ENCODE measurements at places on chromosomes 2 and 18.

- no peak for DNase-seq
Observed at GRCh38 chr2:26534865-26535662, 57.1 kb upstream of the OTOF start.

- no peak for DNase-seq
Observed at GRCh38 chr18:25915907-25916306, 174.5 kb downstream of the SS18 start.

DNA sequence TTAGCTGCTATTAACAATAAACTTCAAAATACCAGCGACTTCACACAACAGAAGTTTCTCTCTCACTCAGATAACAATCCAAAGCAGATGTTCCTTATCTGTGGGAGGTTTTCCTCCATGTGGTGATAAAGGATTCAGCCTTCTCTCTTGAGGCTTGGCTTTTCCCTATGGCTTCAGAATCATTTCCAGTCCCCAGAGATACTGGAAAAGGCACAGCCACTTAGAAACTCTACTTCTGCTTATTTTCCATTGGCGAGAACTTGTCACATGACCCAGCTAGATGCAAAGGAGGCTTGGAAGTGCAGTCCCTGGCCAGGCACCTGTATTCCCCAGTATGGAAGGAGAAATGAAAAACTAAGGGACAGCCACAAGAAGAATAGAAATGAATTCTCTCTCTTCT is 344.8 kb downstream of the MTX2 start:
- no peak for DNase-seq

DNA sequence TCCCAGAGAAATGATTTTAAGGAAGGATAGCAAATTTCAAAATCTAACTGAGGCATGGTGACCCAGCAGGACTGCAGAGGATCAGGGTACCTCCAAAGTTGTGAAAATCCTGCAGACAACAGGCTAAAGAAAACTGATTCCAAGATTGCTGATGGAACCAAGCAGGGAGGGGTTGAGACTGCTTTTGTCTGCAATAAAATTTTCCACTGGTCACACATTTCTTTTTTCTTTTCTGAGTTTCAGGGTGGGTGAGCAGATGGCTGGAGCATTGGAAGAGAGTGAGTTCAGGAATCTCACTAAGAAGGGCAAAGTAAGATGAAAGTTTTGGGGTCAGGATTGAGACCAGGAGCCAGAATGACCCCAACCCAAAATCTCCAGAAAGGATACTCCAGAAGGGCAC is 321.0 kb downstream of the TNS1 start:
- no peak for DNase-seq

- DNase-seq: no peak
Observed at GRCh38 chr18:79019881-79020280, 40.3 kb downstream of the SALL3 start.

GRCh38 chr2:50102383-50102782 is 929.5 kb downstream of the NRXN1 start:
- DNase-seq: no peak

GRCh38 chr18:76805221-76805620 is 17.1 kb upstream of the ZNF236 start:
- DNase-seq: no peak

DNA sequence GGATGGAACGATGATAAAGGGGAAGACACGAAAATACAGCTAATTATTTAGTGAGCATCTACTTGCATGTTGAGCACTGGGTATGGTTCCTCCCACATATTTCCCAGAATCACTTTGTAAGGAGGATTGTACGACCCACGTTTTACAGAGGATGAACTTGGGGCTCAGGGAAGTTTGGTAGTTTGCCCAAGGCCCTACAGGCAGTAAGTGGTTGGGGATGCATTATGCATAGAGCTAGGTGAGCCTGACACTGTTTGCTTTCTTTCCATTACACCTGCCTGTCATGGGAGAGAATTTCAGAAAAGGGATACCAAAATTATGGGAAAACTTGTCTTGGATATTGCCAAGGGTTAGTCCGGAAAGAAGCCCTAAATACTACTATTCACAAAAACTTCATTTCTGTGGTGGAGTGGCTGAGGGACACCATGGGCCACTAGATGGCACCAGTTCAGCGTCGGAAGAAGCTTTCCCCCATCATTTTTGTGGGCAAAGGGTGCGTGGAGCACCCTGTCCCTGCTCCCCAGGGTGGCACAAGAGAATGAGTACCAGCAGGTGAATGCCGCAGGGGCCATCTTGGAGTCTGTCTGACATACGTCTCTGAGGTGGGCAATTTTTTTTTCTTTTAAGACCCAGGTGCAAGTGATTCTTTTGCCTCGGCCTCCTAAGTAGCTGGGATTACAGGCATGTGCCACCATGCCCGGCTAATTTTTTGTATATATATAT is 23.5 kb upstream of the C18orf32 start:
- peak; percentile 58 for DNase-seq

GRCh38 chr2:85243101-85244072 is 84.4 kb downstream of the TGOLN2 start:
- DNase-seq: peak; percentile 35

DNA sequence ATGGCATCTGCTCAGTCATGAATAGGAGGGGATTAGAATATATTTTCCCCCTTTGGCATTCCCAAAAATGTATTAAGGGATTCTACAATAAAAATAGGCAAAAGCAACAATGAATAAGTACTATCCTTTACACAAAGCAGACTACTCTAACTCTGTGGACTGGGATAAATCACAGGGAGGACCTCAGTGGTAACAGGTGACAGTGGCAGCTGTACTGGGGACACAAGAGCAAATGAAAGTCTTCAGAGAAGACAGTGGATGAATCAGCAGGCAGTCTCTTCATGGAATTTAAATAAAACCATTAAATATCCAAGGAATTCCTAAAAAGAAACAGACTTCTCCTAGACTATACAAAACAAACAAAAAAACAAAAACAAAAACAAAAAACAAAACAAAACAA is 4.8 kb downstream of the CDH7 start:
- DNase-seq: no peak

DNA sequence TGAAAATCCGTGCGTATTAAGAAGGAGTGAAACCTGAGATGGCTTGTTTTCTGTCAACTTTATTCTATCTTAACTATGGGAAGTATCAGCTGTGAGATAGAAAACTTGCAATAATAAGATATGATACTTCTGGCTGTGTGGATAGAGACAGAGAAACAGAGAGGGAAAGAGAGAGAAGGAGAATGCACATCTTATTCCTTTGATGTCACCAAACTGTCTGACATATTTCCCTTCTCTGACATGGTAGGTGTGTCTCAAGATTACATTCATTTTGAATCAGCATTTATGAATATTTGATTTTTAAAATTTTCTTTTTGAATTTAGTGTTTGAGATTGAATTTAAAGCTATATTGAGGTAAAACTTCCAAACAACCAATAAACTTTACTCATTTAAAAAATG is 69.4 kb downstream of the CDC42EP3 start:
- no peak for DNase-seq

DNA sequence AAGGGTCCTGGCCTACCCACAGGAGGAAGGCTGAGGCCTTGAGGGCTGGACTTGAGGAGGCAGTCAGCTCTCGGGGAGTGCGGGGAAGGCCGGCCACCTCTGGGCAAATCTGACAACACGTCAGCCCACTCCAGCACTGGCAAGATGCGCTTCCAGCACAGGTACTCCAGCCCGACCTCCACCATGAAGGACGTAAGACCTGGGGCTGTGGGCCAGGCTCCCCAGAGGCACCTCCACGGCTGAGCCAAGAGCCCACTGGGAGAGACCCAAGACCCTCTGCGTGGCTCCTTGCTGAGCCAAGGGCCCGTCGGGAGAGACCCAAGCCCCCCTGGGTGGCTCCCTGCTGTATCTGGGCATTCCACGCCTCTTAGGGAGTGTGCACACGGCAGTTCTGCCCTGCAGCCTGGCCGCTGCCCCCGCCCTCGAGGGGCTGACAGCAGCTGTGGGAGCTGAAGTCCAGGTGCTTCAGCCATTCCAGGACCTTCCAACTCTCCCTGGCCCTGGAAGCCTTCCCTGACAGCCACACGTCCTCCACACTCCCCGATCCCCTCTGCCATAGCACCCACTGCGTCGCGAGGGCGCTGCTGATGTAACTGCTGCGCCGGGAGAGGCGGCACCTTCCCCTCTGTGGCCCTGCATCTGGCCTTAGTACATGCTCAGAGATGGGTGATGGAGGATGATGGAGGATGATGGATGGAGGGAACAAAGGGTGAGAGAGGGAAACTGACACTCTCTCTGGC is 50.2 kb downstream of the BIN1 start:
- no peak for DNase-seq

GRCh38 chr2:42743659-42743990 is 20.3 kb downstream of the OXER1 start:
- DNase-seq: no peak

- no peak for DNase-seq
Observed at GRCh38 chr2:69196327-69197117, 183.5 kb downstream of the ANTXR1 start.

- no peak for DNase-seq
Observed at GRCh38 chr2:120867290-120868241, 131.9 kb downstream of the GLI2 start.

GRCh38 chr2:214503568-214503967 is 92.7 kb downstream of the VWC2L start:
- no peak for DNase-seq

GRCh38 chr18:43590182-43590903 is 313.1 kb upstream of the SYT4 start:
- no peak for DNase-seq

GRCh38 chr2:216695401-216695821 is at the start of gene IGFBP5:
Gene IGFBP5 (minus strand): TSS chr2:216695549. CDS start chr2:216694775, 774 bp downstream.
- DNase-seq: no peak

- no peak for DNase-seq
Observed at GRCh38 chr2:58127111-58127510, 80.5 kb downstream of the VRK2 start.

GRCh38 chr2:235483313-235483712 is 10.5 kb upstream of the AGAP1 start:
- DNase-seq: no peak

- no peak for DNase-seq
Observed at GRCh38 chr2:189899101-189899500, 114.9 kb downstream of the PMS1 start.

DNA sequence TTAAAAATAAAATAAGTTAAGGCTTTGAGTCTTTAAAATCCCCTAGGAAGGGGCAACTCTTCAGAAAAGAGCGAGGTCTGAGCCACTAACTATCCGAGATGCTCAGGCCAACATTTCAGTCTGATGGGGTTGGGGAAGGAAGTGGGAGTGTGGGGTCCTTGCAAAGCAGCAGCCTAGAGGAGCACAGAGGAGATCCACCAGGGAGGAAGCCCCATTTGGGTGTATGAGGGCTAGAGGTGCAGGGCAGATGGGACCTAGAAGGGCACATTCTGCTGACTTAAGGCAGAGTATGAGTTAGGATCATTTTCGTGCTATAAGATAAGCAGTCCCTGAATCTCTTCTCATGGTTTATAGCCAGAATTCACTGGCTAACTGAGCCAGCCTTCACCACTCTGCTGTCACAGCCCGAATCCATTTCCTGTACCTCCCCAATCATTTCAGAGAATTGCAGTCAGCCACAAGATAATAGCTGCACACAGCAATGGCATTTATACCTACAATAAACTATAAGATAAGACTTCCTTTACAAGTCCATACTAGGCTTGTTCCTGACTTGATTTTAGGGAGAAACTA is 37.0 kb downstream of the MRPL30 start:
- no peak for DNase-seq

DNA sequence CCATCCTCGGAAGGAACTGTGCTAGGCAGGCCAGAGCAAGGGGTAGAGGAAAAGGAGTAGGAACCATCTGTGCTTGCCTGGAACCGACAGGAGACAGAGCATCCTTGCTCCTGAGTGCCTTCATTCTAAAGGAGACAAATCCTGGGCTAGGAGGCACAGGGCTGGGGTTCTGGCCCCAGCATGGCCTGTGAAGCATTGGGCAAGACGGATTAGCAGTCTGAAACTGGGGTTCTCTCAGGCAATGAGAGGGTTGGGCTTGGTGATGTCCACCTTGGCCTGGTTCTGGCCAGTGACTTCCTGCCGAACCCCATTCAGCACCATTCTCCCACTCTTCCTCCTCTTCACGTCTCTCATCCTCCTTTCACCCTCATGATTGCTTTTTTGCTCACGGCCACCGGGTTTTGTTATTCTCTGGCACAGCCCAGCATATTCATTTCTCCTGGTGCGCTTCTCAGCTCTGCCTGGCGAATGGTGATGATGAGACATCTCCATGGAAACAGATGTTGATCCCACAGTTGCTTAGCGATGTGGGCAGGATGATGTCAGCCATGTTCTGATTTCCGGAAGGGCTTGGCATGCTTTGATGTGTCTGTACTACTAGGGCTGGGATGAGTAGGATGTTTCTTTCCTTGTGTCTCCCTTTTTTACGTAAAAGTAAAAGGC is 127.7 kb downstream of the CAPN13 start:
- DNase-seq: no peak

DNA sequence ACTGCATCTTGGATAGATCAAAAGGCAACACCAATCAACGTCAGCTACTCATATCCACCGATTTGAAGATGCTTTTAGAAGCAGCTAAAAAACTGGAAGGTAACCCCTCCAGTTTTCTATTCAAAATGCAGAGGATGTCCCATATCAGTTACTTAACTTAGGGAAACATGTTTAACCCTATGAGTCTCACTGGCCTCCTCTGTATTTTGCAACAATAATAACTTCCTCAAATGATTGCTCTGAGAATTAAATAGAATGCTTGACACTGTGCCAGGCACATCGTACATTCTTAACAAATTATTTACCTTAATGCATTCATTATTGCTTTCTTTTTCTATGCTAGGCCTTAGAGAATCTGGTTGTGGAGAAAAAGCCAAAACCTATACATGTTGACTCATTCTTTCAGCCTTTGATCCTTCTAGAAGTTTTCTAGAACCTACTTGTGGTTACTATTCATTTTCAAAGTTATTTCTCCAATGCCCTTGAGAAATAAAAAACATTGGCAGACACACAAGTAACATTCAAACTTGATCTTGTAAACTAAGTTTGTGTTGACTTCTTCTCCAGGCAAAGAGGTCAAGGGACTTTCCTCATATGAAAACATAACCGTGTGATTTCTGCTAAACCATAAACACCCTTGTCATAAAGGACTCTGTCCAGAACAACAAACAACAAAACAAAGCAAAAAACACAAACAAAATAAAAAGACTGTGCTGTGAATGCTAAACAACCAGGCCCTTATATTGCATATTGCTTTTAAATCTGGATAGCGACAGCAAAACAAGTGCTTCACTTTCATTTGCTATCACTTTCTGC is 4.6 kb downstream of the DOCK10 start:
- no peak for DNase-seq

GRCh38 chr2:190413421-190413820 is 5.3 kb downstream of the MFSD6 start:
- no peak for DNase-seq

DNA sequence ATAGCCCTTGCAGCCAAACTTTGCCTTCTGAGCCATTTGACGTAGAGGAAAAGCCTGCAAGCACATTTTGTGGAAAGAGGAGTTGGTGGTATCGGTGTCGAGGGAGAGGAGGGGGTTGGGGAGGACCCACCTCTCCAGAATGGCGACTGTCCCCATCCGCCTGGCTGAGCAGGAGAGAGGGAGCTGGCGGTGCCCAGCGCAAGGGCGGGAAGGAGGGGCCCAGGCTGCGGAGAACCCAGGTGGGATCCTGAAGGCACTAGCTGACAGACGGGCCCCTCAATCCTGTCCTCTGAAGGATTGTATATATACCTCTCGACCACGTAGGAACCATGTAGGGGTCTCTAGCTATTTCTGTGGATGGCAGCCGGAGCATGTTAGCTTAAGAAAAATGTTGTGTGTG is 200.3 kb downstream of the LOXHD1 start:
- no peak for DNase-seq

- DNase-seq: no peak
Observed at GRCh38 chr2:144490017-144490416, 29.9 kb downstream of the ZEB2 start.

GRCh38 chr2:35741556-35741955 is 614.0 kb upstream of the CRIM1 start:
- DNase-seq: no peak
